ENCODE measurements at places on chromosomes 6 and 20.

- DNase-seq = no peak
These were observed 371.2 kb upstream of the SULF2 start for GRCh38 chr20:48156521-48156920.

DNA sequence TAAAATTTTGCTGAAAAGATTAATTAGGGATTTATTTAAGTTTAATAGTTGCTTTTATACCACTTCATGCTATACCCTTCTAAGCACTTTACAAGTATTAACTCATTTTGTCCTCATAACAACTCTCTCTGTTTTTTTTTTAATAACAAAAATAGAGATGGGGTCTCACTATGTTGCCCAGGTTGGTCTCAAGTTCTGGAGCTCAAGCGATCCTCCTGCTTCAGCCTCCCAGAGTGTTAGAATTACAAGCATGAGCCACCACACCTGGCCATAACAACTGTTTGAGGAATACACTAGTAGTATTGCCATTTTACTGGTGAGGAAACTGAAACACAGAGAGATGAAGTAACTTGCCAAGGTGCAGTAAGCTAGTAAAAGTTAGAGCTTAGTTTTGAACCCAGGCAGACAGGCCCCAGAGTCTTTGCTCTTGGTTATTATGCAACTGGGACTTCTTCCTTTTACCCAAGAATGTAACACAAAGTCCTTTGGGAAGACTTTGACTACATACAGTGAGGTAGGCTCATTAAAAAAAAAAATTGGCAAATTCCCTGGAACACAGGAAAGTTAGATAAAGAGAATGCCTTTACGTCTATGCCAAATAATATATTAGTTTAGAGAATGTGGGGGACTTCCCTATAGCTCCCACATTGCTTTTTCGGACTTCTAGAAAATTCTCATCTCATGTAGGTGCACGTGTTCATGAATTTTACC is 11.4 kb downstream of the ANKS1A start:
- DNase-seq = no peak

- DNase-seq = no peak
These were observed 39.1 kb downstream of the MDFI start for GRCh38 chr6:41677124-41677921.

GRCh38 chr6:123529058-123529457 is 107.7 kb downstream of the TRDN start:
- DNase-seq = no peak

DNA sequence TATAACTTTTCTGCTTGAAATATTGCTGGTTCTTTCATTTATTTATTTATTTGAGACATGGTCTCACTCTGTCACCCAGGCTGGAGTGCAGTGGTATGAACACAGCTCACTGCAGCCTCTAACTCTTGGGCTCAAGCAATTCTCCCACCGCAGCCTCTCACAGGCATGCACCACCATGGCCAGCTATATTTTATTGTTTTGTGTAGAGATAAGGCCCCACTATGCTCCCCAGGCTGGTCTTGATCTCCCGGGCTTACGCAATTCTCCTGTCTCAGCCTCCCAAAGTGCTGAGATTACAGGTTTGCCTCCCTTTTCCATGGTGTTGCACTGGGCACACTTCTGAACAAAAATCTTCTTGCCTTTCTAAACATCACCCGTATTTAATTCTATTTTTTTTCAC is 39.1 kb upstream of the RNGTT start:
- no peak for DNase-seq

DNA sequence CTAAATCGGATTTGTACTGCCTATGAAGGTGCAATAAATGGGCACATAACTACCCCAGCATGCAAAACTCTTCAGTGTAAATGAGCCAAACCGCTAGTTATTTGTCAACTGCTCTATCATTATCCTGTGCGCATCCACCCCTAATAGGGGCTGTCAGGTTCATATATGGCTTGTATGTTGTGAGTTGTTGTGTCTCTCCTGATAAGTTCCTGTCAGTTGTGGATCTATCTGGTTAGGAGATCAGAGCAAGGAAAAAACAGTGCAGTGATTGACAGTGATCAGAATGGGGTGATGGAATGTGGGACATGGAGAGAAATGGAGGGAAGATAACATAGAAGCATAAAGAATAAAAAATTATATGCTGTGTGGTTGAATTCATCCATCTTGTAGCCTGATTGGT is 686.9 kb upstream of the ID4 start:
- no peak for DNase-seq
